ENCODE measurements at places on chromosomes 11 and 22.

DNA sequence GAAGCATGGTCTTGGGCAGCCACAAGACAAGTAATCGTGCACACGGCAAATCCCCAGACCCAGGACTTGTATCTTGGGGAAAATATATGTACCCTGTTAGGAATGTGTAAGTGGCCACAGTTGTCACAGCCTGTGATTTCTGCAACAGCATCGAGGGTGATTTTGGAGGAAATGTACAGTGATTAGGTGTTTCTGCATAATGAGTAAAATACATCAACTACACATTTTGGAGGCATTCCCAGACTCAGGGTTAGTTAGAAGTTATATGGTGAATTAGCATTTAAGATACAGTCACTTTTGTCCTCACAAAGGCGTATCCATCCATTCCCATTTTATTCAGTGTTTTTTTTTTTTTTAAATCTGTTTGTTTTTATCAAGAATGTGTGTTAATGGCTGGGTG lies 28.4 kb downstream of the SUSD2 start:
- DNase-seq, result no peak

DNA sequence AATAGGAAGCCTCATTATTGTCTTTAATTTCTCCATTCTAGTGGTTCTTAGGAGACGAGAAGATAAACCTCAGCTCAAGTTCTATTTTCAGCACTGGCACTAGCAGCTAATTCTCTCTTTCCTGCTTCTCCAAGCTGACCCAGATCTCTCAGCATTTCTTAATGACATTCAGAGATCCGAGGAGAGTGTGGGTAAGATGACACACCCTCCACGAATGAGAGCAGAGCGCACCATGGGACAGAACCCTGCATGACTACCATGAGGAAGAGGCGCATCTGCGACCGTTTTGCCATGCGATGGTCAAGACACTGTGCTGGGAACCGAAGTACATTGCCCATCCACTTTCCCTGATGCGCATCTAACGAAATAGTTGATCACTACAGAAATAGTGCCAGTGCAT lies 241.8 kb downstream of the LARGE1 start:
- DNase-seq, result no peak

GRCh38 chr22:50581950-50582492 lies 628 bp downstream of the CHKB start:
- DNase-seq, result peak; percentile 35

DNA sequence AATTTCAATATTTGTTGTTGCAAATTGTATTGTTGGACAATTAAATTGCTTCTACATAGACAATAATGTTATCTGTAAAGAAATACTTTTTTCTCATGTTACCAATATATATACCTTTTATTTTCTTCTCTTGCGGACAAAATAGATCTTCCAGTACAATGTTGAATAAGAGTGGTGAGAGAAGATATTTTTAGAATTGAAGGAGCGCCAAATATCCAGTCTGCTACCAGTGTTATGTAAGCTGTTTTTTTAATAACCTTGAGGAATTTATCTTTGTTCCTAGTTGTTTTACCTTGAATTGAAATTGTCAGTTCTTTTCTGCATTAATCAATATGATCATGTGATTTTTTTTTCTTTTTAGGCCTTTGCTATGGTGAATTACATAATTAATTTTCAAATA lies 1702.5 kb upstream of the RAG2 start:
- no peak for DNase-seq

- no peak for DNase-seq
Observed at GRCh38 chr11:96314326-96315020, 28.5 kb downstream of the MAML2 start.

GRCh38 chr11:56636861-56637260 lies 5.4 kb downstream of the OR5AP2 start:
- no peak for DNase-seq

- DNase-seq, result peak; percentile 65
Observed at GRCh38 chr11:74460481-74461154, 6.7 kb downstream of the KCNE3 start.

GRCh38 chr11:77207019-77207485 lies 79.0 kb downstream of the MYO7A start:
- DNase-seq, result no peak

DNA sequence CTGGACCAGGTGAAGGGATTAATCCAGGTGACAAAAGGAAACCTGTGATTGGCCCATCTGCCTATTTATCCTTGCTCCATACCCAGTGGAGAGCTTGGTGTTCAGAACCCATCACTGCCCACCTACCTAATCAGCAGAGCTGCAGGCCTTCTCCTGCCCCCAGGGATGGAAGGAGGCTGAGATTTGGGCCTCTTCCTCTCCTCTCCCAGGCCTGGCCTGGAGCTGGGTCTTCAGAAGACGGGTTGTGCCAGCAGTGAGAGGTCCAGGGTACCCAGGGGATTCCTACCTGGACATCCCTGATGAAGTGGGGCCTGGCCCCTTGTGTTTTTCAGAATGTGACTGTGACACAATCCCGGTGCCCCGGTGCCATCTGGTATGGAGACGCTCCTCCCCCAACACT lies 80.3 kb upstream of the MYOD1 start:
- DNase-seq, result no peak

DNA sequence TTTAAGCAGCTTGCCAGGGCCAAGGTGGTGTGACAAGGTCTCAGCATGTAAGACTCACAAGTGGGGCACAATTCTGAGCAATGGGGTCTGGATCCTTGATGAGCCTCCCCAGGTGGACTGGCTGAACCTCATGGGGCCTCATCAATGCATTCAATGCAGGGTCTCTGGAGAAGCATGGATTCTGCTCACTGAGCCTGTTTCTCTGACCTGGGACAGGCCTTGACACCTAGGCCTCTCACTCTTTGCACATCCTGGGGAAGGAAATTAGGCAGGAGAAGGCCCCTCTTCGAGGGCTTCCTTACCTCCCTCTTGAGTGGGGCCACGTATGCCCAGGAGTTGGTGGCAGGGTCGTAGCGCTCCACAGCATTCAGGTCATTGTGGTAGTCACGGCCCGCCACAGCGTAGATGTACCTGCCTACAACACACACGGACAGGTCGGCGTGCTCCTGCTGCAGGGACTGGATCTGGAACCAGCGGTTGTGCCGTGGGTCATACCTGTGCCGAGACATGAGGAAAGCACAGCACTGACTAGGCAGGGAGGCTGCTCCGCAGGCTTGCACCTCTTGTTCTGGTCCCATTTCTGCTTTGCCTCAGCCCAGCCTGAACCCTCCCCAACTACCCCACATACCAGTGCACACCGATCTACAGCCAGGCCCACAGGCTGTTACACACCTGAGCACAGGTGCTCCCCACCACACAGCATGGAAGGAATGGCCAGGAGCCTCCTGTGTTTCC lies 20.0 kb upstream of the SCARF2 start:
- DNase-seq, result no peak

DNA sequence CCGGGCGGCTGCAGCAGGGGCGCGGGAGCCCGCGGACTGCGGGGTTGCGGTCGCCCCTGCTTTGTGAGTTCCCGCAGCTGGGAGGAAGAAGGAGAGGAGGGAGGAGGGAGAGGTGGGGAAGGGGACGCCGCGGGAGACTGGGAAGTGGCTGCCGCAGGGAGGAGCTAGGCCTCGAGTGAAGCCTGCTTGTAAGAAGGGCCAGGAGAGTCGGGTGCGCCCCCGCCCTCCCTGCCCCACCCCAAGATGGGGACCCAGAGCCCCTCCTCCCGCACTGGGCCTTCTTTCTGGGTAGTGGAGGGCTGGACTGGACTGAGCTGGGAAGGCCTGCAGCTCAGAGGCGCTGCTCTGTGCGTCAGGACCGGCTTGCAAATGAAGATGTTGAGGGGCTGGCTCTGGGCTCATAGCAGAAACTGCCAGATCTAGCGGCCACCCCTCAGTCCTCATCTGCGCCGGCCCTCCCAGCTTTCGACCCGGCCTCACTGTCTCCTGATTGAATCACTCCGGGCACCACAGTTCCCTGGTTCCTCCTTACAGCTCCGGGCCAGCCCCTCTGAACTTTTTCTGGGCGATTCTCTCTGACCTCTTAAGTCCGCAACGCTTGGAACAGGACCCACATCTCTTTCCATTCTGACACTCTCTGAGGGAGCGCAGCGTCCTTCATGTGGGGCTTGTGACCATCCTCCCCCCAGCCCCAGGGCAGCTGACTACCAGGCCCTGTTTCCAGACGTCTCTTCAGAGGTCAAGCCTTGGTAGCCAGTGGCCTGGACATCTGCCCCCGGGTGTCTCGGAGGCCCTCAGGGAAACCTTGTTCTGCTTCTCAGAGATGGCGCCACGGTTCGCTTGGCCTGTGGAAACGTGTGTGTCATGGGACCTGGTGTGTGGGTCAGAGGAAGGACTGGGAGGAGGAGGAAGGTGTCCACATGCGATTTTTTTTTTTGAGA lies 21.9 kb downstream of the SERPINH1 start:
- peak; percentile 87 for DNase-seq

- no peak for DNase-seq
Observed at GRCh38 chr11:24408202-24408601, 88.7 kb upstream of the LUZP2 start.

DNA sequence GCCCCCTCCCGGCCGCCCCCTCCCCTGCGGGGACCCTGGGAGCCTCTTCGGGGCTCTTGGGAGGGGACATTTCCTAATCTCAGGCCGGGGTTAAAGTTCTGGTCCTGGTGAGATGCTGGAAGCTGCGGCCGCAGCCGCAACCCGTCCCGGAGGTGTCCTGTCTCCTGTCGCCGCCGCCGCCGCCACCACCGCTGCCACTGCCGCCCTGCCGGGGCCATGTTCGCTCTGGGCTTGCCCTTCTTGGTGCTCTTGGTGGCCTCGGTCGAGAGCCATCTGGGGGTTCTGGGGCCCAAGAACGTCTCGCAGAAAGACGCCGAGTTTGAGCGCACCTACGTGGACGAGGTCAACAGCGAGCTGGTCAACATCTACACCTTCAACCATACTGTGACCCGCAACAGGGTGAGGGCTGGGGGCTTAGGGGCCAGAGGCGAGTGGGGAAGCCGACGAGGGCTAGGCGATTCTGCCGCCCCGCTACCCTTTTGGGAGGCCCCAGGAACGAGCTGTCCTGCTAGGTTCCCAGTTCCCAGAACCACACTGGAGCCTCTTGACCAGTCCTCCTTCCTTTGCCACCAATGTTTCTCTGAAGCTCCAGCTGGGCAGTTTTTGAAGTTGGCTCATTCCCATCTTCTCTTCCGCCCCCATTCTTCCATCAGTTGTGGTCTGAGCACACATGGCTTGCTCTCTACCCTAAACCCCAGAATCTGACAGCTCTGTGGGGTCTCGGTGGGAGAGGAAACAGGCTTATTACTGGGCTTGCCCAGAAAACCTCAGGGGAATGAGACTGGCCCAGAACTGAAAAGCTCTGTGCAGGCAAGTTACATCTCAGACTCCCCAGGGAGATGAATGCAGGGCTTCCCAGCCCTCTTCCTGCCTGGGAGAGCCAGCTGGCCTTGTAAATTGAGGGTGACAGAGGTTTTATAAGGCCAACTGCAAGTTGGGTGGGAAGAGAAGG lies 781 bp downstream of the SIDT2 start:
- DNase-seq, result peak; percentile 43

DNA sequence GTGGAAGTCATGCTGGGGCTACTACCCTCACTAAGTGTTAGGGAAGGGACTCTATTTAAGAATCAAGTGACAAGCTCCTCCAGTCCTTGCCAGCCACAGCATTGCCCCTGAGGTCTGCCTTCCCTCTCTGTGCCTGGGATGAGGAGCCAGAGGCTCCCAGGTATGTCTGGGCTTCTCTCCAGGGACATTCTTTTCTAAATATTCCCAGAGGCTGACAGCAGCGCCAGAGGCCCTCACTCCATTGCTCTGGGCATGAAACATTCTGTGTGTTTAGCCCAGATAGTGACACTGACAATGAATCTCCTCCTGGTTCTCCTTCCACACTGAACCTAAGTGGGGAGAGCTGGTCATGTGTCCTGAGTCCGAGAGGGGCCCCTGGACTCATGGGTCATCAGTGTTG lies 2.2 kb downstream of the OR51E1 start:
- DNase-seq, result no peak

GRCh38 chr11:92154611-92155010 lies 70.0 kb upstream of the FAT3 start:
- no peak for DNase-seq

GRCh38 chr11:66365711-66366619 lies 5.6 kb downstream of the SLC29A2 start:
- DNase-seq, result no peak

DNA sequence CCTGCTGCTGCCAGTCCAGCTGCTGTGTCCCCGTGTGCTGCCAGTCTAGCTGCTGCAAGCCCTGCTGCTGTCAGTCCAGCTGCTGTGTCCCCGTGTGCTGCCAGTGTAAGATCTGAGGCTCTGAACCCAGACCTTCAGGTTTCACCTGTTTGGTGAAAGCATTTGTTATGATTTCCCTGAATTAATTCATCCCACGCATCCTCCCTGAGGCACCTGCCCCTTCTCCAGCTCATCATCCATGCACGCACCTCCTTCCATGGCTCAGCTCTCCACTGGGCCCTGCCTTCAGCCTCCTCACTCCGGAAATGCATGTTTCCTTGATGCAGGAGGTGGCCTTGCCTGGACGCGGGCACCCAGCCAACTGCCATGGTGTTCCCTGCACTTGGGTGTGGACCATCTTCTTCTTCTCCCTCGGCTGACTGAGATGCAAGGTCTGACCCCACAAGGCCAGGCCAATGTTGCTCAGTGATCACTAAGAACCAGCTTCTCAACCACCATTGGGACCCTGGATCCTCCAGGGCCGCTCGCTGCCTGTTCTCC lies 788 bp downstream of the KRTAP5-10 start:
- DNase-seq, result no peak

DNA sequence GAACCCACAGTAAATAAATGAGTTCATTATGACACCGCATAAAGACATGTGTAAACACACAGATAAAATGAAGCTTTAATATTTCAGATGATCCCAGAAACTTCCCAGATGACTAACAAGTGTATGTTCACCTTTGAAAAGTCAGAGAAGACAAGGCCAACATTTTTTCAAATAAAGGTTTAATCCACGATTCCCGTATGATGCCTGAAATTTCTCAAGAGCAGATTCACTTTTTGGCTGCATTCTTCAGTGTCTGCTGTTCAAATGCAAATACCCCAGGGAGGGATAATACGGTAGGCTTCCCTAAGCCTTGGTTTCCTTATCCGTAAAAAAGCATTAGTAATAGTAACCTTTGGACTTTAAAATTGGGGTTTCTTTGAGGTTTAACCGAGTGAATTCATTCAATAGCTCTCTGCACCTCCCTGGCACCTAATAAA lies 62.5 kb downstream of the SYTL2 start:
- DNase-seq, result no peak

- DNase-seq, result no peak
Observed at GRCh38 chr11:33733980-33734379, 2.2 kb downstream of the CD59 start.

GRCh38 chr11:96178049-96178886 lies 164.7 kb downstream of the MAML2 start:
- DNase-seq, result no peak

Data from Ammon's horn (tissue), 1 donor.